ENCODE measurements at places on chromosomes 3 and 15. TPM values are rescaled to one million over a fixed set of nuclear protein-coding genes. Genes with fewer than 3 reads are reported as not detected.

- no peak for DNase-seq
Observed at GRCh38 chr3:32276279-32276841, 37.9 kb downstream of the CMTM8 start.

GRCh38 chr15:80310776-80311175 lies 58.8 kb upstream of the CTXND1 start:
- DNase-seq, result no peak

- no peak for DNase-seq
Observed at GRCh38 chr15:70593795-70594194, 169.6 kb downstream of the UACA start.

- DNase-seq, result no peak
Observed at GRCh38 chr15:62854420-62855084, 188.0 kb upstream of the TPM1 start.

DNA sequence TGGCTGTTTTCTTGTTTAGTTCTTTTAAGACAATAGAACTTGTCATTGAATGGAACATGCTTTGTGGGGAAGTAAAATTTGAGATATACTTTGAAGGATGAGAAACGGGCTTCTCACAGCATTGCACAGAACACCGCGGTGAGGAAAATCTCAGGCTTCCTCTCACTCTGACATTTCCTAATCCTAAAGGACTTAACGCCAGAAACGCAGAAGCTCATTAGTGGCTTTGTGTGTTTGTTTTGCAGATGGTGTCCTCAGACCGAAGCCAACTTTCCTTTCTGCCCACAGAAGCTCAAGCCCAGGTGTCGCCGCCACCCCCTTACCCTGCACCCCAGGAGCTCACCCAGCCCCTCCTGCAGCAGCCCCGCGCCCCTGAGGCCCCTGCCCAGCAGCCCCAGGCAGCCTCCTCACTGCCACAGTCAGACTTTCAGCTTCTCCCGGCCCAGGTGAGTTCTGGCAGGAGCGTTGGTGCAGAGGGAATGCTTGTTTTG lies 78.9 kb upstream of the BLM start:
- DNase-seq, result no peak

DNA sequence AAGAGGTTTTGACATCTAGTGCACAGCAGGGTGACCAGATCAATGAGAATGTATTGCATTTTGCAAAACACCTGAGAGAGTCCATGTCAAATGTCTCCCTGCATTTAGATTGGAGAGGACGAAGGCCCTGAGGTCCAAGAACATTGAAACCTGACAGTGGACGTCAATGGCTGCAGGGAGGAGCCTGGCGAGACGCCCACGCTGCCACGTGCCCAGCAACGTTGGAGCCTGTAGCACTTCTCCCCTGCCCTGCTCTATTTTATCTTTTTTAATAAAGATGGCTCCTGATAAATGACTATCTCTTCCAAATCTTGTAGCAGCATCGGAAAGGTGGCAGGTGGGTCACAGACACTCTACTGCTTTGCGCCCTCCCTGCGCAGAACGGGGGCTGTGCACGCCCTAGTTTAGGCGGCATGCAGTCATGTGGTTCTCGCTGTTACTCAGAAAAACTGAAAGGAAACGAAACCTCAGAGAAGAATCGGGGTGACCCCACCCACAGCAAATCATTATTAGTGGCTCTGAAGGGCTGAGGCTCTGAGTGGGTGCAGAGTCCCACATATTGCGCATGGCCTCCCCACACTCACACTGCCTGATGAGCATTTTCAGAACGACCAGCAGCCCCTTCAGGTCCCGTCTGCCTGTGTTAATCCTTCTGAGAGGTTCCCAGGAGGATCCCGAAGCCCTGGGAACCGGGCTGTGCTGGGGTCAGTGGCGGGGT lies 62.5 kb upstream of the TAMM41 start:
- DNase-seq, result no peak

GRCh38 chr15:87604857-87605446 lies 651.6 kb downstream of the NTRK3 start:
- DNase-seq, result no peak

The CASR gene
- total RNA-seq, result not detected

The CXCR6 gene
- 0.49 TPM for total RNA-seq

The ACAN gene
- 2.7 TPM for total RNA-seq

The GDPGP1 gene
- 5.4 TPM for total RNA-seq

The REC114 gene
- not detected for total RNA-seq

The CFAP20DC gene
- 0.49 TPM for total RNA-seq

Data from sciatic nerve (tissue), 2 donors.